Peyer's patch (tissue), 4 donors: ENCODE measurements at places on chromosomes 1 and 21. TPM values are rescaled to one million over a fixed set of nuclear protein-coding genes. Genes with fewer than 3 reads are reported as not detected.

Gene KMO
- total RNA-seq = 32.2 TPM

Gene GRIK1
- total RNA-seq = not detected

Gene SDHC
- 85.5 TPM for total RNA-seq

Gene DDAH1
- 50.3 TPM for total RNA-seq

Gene ADCY10
- 2.4 TPM for total RNA-seq

Gene SH2D1B
- total RNA-seq = 0.76 TPM

Gene KRTAP12-2
- not detected for total RNA-seq

Gene COL16A1
- 18.2 TPM for total RNA-seq

Gene C1QC
- total RNA-seq = 62.7 TPM

Gene ITLN1
- 27.5 TPM for total RNA-seq

- peak overlapping the region; percentile 89 for H3K27ac ChIP-seq
- peak; percentile 79 for DNase-seq
- H3K27me3 ChIP-seq = no peaks in the 10 kb centered on the region
- H3K36me3 ChIP-seq = no peaks in the 10 kb centered on the region
- H3K4me1 ChIP-seq = no peaks in the 10 kb centered on the region
Observed at GRCh38 chr21:41560661-41561158, 52.8 kb upstream of the TMPRSS2 start.

DNA sequence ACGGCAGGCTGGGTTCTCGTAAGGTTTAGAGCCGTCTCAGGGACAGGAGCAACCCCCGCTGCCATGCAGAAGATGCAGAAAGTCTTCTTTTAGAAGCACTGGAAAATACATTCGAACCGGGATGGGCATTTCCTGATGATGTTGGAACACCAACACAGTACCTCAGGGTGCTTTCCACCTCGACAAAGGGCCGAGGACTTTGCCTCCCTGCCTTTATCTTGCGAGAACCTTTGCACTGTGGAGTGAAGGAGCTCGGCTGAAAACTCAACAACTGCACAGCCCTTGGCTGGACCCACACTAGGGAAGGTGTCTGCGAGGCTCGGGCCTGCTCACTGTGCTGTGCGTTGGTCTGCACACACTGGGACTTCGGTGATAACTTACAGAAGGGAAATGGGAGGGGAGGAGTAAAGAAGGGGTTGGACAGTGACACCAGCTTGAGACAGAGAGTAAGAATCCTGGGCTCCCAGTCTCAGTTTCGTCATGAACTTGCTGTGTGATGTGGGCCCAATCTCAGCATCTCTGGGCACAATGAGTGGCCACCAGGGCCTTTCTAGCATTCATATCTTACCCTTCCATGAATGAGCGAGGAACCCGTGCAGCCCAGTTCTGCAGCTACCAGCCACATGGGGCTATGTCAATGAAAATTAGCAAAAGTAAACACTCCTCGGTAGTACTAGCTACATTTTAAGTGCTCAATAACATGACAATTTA, 18.2 kb downstream of the RCAN1 start:
- H3K4me3 ChIP-seq = no peak overlapping the region
- no peaks in the 10 kb centered on the region for H3K4me1 ChIP-seq
- H3K27ac ChIP-seq = peak overlapping the region; percentile 80

GRCh38 chr1:186093437-186093836, 281.6 kb downstream of the TPR start:
- H3K27me3 ChIP-seq = no peaks in the 10 kb centered on the region
- no peaks in the 10 kb centered on the region for H3K4me1 ChIP-seq
- H3K4me3 ChIP-seq = no peak overlapping the region

DNA sequence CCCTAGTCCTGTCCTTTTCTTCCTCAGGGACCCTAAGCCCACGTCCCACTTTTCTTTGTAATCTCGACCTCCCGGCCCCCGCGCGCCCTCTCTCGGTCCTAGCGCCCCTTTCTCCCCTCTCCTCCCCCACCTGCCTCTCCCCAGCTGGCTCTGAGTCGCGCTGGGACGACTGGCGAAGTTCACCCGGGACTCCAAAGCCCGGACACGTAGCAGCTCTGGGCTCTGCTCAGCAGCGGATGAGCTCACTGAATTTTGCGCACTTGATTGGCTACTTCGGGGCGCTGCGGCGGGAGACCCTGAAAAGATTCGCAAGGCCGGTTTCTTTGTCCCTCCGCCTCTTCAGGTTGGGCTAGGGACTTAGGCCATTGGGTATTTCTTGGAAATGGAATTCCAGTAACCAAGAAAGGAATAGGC, 16.3 kb upstream of the ACKR1 start:
- H3K27me3 ChIP-seq = no peaks in the 10 kb centered on the region
- peak overlapping the region; percentile 30 for H3K4me3 ChIP-seq
- no peaks in the 10 kb centered on the region for H3K36me3 ChIP-seq
- H3K4me1 ChIP-seq = no peaks in the 10 kb centered on the region

DNA sequence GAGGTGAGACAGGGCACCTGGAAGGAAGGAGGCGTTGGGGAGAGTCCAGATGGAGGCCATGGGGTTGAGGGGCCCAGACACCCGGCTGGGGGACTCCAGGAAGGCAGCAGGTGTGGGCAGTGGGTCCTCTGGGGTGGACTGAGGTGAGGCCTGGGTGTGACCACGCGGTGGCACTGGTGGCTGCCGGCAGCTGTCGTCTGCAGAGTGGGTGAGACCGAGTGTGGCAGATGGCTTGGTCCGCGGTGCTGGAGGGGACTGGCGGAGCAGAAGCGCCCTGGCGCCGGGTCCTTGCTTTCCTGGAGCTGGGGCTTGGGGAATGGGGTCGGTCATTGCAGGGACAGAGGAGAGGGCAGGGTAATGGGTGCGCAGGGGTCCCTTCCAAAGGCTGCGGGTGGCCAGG, 12.5 kb downstream of the AGRN start:
- H3K4me1 ChIP-seq = peaks cover 32% of the 10 kb centered on the region
- peak overlapping the region; percentile 60 for H3K4me3 ChIP-seq
- H3K27ac ChIP-seq = no peak overlapping the region
- peak; percentile 66 for DNase-seq

- H3K4me1 ChIP-seq = no peaks in the 10 kb centered on the region
- H3K4me3 ChIP-seq = no peak overlapping the region
- H3K27me3 ChIP-seq = no peaks in the 10 kb centered on the region
- DNase-seq = peak; percentile 60
- H3K27ac ChIP-seq = peak overlapping the region; percentile 56
Observed at GRCh38 chr1:10979483-10979920, 33.0 kb upstream of the TARDBP start.

DNA sequence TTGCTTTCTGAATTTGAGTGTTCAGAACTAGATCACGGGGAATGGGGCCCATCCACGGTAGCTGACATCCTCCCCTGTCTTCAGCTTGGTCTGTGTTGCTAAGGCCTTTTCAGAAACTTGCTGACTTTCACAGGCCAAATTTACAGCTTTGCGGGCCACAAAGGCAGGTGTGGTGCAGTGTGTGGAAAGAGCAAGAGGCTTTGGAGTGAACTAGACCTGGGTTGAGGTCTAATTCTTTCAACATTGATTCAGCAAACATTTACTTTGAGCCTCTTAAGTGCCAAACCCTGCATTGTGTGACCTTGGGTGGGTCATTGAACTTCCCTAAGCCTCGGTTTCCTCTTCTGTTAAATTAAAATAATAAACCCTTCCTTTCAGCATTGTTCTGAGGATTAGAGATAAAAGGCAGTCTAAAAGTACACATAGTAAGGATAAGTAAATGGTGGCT, 24.3 kb downstream of the STPG1 start:
- H3K27ac ChIP-seq = peak overlapping the region; percentile 25
- no peaks in the 10 kb centered on the region for H3K27me3 ChIP-seq
- DNase-seq = no peak

- DNase-seq = no peak
- no peak overlapping the region for H3K4me3 ChIP-seq
- no peaks in the 10 kb centered on the region for H3K27me3 ChIP-seq
- no peak overlapping the region for H3K27ac ChIP-seq
Observed at GRCh38 chr1:187928288-187928687, 1099.5 kb downstream of the PLA2G4A start.

- H3K27me3 ChIP-seq = no peaks in the 10 kb centered on the region
- no peak for DNase-seq
- no peaks in the 10 kb centered on the region for H3K36me3 ChIP-seq
- H3K4me3 ChIP-seq = no peak overlapping the region
- H3K4me1 ChIP-seq = no peaks in the 10 kb centered on the region
- no peak overlapping the region for H3K27ac ChIP-seq
Observed at GRCh38 chr1:48216941-48217340, 5.6 kb upstream of the SLC5A9 start.

DNA sequence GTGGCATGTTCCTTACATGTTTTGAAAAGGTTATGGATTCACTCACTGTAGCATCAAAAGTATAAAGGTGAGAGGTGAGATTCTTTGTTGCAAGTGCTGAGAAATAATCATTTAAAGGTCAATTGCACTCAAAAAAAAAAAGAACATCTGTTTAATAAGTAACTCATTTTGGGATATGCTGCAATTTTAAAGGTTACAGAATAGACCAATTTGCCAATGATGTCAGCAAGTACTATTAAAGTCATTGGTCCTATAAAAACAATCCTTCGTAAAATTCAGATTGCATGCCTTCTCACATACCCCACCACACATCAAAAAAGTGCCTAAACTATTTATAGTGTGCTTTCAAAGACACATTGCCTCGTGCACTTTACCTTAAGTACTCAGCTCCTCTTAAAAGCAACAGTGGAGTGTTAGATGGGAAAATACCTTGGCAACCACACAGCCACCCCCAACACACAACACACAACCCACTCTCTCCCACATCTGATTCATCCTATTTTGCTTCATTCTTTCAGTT, 218.2 kb upstream of the ADGRL2 start:
- no peaks in the 10 kb centered on the region for H3K4me1 ChIP-seq
- no peak for DNase-seq
- no peaks in the 10 kb centered on the region for H3K27me3 ChIP-seq
- no peak overlapping the region for H3K4me3 ChIP-seq
- H3K27ac ChIP-seq = no peak overlapping the region
